B cell (primary cell): ENCODE measurements at places on chromosomes 3 and 15. TPM values are rescaled to one million over a fixed set of nuclear protein-coding genes. Genes with fewer than 3 reads are reported as not detected.

Gene DPH3
- 6.7 and 7.4 TPM in 2 replicates for polyA plus RNA-seq

Gene IL20RB
- 0.22 and 0.58 TPM in 2 replicates for polyA plus RNA-seq

Gene TGFBR2
- polyA plus RNA-seq = 68.7 and 77.4 TPM in 2 replicates

Gene SLC51B
- polyA plus RNA-seq = not detected in 2 replicates

Gene TEX9
- polyA plus RNA-seq = 2.9 and 7.6 TPM in 2 replicates

Gene PCYT1A
- 56.6 and 78.3 TPM in 2 replicates for polyA plus RNA-seq

Gene SLC49A4
- polyA plus RNA-seq = 2.5 and 3.0 TPM in 2 replicates

Gene FANCD2
- polyA plus RNA-seq = 65.8 and 98.5 TPM in 2 replicates

Gene GUCA1C
- polyA plus RNA-seq = not detected in 2 replicates

Gene GAP43
- polyA plus RNA-seq = 0.04 TPM in 1 of 2 replicates, not detected in the other

Gene CPNE4
- polyA plus RNA-seq = not detected in 2 replicates

Gene GBE1
- 3.4 and 5.1 TPM in 2 replicates for polyA plus RNA-seq

Gene ZMYND10
- polyA plus RNA-seq = 2.4 and 3.4 TPM in 2 replicates

Gene SUCNR1
- not detected in 2 replicates for polyA plus RNA-seq

Gene KCNMB3
- polyA plus RNA-seq = 3.5 and 4.2 TPM in 2 replicates

Gene SH3GL3
- polyA plus RNA-seq = not detected in 2 replicates

Gene ALDH1A3
- polyA plus RNA-seq = not detected in 2 replicates

Gene CHRNA3
- polyA plus RNA-seq = not detected in 2 replicates

Gene ANKUB1
- polyA plus RNA-seq = not detected in 2 replicates

Gene SLC6A1
- polyA plus RNA-seq = not detected in 2 replicates

Gene CCDC54
- polyA plus RNA-seq = not detected in 2 replicates

Gene PRRT3
- 1.0 and 1.7 TPM in 2 replicates for polyA plus RNA-seq

Gene PPP1R14D
- polyA plus RNA-seq = 0.19 TPM in 1 of 2 replicates, not detected in the other

Gene SEMA7A
- 42.0 and 142 TPM in 2 replicates for polyA plus RNA-seq

Gene WNT5A
- polyA plus RNA-seq = not detected in 2 replicates

Gene SEMA3F
- 0.26 TPM in 1 of 2 replicates, not detected in the other for polyA plus RNA-seq

Gene ASB14
- not detected in 2 replicates for polyA plus RNA-seq

Gene ASB7
- 12.1 and 15.1 TPM in 2 replicates for polyA plus RNA-seq

Gene LMLN
- 1.4 and 1.7 TPM in 2 replicates for polyA plus RNA-seq

Gene ZNF660
- 0.49 and 0.92 TPM in 2 replicates for polyA plus RNA-seq
